ENCODE measurements at places on chromosomes 16 and 17.

DNA sequence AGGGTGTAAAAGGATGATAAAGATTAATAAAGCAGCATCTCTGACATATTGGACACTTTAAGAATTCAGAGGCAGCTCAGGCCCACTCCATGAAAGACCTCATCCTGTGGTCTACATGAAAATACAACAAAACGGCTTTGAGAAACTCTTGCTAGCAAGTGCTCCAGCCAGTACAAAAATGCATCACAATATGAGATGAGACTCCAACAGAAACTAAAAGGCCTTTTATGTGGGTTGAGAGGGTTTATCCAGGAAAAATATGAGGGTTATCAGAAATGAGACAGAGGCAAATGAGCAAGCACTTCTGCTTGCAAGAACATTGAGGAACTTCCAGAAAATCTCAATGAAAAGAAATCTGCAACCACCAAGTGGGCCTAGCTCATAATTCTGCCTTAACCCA is 65.7 kb downstream of the LITAF start:
- DNase-seq, result no peak

DNA sequence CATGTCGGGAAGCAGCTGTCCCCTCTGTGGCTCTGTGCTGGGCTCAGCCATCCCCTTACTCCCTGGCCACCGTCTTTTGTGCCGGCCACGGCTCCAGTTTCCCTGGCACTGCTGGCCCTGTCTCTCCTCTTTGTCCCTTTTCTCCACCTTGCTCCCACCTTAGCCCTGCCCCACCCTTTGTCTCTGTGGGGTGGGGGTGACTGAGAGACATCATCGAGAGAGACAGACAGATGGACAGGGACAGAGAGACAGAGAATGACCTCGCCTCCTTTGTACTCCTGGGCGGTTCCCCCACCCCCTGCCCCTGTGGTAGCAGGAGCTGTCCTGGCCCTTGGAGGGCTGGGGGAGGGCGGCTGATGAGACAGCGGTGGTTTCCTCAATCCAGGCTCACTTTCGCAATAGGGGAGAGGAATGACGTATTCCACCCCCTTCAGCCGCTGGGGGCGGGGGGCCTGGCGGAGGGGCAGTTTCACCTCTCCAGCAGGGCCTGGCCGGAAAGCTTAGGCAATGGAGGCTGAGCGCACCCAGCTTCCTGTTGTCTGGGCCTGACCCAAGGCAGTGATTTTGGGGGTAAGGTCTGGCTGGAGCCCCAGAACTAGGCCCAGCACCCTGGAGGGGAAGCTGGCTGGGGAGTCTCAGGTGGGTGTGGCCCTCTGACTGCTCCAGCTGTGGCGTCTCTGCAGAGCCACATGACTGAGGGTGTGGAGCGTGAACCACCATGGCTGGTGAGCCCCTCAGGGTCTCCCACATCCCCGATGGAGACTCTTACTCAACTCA is 7.3 kb downstream of the FMNL1 start:
- DNase-seq, result no peak

- DNase-seq, result peak; percentile 68
Measured at GRCh38 chr17:31487648-31488263, 96.3 kb downstream of the RAB11FIP4 start.

GRCh38 chr16:57606147-57606846 is 22.1 kb upstream of the ADGRG1 start:
- DNase-seq, result peak; percentile 45

DNA sequence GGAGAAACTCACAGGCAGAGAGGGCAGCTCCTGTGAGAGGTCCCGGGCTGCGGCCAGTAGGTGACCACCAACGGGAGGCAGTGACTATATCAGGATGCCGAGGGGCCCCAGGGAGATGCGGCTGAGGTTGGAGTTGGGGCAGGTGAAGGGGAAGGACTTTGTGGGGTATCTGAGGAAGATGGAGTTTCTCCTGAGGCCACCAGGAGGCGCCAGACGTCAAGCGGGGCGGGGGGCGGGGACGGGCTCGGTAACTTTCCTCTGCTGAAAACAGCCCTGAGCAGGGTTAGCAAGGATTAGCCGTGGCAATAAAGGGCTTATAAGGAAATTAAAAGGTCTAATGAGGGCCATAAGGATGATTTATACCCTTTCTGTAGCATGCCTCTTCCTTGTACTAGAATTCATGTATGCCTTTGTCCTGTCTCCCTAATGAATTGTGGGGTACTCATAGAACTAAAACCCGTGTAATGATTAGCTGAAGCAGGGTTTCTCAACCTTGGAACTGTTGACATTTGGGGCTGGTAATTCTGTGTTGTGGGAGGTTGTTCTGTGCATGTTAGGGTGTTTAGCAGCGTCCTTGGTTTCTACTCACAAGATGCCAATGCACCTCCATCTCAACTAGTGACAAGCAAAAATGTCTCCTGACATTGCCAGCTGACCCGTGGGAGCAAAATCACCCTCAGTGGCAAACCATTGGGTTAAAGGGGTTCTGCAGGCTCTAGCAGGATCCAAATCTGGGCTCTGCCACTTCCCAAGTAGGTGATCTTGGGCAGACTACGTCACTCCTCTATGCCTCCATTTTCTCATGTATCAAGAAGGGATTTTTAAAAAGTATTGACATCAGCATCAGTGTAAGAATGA is 74.8 kb upstream of the GRIN2A start:
- no peak for DNase-seq

GRCh38 chr16:49400611-49401010 is 27.0 kb downstream of the C16orf78 start:
- DNase-seq, result no peak

DNA sequence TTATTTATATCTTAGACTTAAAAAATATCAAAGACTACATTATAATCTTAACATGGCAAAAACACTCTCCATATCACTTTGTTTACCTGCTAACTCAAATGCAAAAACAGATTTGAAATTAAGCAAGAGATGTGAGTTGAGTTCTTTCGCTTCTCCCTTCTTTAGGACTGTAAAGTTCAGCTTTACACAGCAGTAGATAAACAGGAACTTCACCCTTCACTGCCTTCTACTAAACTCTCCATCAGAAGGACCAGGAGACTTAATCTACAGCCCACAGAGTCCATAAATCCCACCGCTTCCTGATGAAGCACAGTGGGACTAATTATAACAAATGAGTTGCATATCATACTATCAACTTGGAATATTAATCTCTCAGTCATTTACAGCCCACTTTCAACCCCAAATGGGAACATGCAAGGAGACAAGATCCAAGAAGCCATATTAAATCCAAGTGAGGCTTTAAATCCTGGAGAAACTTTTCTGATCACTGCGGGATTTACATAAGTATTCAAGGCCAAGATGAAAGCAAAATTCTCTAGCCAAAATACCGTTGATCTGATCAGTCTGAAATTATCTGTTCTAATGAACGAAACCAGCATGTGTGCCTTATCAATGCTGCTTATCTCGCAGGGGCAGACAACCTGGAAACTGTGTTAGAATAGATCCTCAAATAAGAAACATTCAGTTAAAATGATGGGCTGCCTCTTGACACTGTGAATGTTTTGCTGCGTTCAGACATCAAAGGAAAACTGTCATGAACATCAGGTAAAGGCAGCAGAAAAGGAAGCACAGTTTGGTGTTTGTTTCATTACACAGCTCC is 1.6 kb downstream of the AMFR start:
- no peak for DNase-seq
